Activated CD4-positive, alpha-beta T cell treated with anti-CD3 and anti-CD28 coated beads, Interleukin-2, amount 10 ng/mL, durations not matched to agents 7 days and 5 days (primary cell): ENCODE measurements at places on chromosomes 16 and 17. TPM values are rescaled to one million over a fixed set of nuclear protein-coding genes. Genes with fewer than 3 reads are reported as not detected.

- DNase-seq = no peak
These were observed 20.5 kb upstream of the JPH3 start for GRCh38 chr16:87581857-87582215.

- DNase-seq = no peak
These were observed 104.3 kb downstream of the AXIN2 start for GRCh38 chr17:65457183-65457582.

DNA sequence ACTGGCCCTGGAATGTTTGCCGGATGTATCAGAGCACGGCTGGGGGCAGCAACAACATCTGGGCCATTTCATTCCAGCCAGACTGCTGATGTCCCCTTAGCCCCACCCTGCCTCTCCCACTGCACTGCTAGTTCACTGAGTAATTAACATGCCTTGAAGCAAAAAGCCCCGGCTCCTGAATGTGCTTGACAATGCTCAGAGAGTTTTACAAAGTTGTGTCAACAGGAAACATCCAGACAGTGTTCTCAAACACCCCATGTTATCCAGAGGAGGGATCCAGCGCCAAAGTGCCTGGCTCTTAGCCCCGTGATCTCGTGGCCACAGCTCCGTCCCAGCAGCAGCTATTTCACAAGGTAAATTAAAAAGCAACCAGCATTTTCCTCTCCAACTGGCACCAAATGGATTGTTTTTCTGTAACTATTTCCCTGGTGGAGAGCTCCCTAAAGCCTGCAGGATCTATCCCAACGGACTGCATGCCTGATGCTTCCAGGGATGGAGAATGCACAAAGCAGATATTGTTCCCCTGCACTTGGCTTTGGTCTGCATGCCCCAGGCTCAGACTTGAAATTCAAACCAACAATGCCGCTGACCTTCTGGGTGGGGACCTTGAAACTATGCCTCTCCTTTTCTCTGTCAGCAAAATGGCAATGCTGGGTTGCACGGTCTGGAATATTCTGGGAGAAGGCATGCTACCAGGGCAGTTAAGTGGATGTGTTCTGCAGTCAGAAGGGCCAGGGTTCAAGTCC, 115.6 kb upstream of the CDH5 start:
- no peak for DNase-seq

DNA sequence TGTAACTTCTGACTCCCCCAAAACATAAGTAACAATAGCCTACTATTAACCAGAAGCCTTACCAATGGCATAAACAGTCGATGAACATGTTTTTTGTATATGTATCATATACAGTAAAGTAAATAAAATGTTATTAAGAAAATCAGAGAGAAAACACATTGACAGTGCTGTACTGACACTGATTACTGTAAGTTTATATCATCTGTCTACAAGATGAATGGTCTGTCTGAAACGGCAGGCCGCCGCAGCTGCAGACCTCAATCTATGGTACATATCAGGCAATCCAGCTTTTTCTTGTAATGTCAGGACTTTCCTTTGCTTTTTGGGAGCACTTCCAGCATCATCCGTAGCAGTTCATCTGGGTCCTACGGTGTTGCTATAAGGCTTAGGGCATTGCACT, 44.2 kb upstream of the RPH3AL start:
- DNase-seq = no peak

GRCh38 chr17:21361020-21361809, 14.9 kb upstream of the KCNJ12 start:
- no peak for DNase-seq

DNA sequence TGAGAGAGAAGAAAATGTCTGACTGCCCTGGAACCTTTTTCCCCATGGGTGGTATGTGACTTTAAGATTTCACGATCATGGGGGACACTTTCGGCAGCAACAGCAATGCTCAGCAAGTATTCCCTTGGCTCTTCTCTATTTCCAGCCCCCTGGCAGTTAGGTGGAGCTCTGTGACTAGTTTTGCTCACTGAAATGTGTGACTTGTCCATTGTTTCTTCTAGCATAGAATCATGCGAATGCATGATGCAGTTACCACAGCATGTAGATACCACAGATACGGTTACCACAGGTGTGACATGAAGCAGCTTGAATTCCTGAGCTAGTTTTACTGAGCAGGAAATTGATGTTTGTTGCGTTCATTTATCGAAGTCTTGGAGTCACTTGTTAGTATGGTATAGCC, 1034.5 kb upstream of the EEF2KMT start:
- no peak for DNase-seq

PAM16 gene
- 35.1 TPM for total RNA-seq

LRRC46 gene
- 1.4 TPM for total RNA-seq

VASN gene
- total RNA-seq = not detected

NDRG4 gene
- total RNA-seq = 0.69 TPM

FBXW10 gene
- total RNA-seq = not detected
